Smooth muscle cell of the coronary artery (primary cell): ENCODE measurements at places on chromosomes 7 and 10. TPM values are rescaled to one million over a fixed set of nuclear protein-coding genes. Genes with fewer than 3 reads are reported as not detected.

The HTR5A gene
- not detected in 2 replicates for total RNA-seq

The CAMK2B gene
- 0.23 and 0.59 TPM in 2 replicates for total RNA-seq

The FZD1 gene
- total RNA-seq, result 2.7 and 31.7 TPM in 2 replicates

The C10orf90 gene
- total RNA-seq, result 0.23 TPM in 1 of 2 replicates, not detected in the other

The TFR2 gene
- total RNA-seq, result under 0.01 and 0.08 TPM in 2 replicates

The IL6 gene
- 32.2 and 60.7 TPM in 2 replicates for total RNA-seq

The DCLRE1C gene
- 5.0 and 19.0 TPM in 2 replicates for total RNA-seq

The LEP gene
- 0.94 TPM in 1 of 2 replicates, not detected in the other for total RNA-seq

The GPR26 gene
- not detected in 2 replicates for total RNA-seq

The PTPN20 gene
- total RNA-seq, result 0.47 and 2.8 TPM in 2 replicates

The SMIM30 gene
- total RNA-seq, result 26.3 and 48.0 TPM in 2 replicates

The GIMAP4 gene
- total RNA-seq, result 0.35 TPM in 1 of 2 replicates, not detected in the other

The ACTR3C gene
- total RNA-seq, result 0.12 and 0.15 TPM in 2 replicates

The DOCK4 gene
- 8.4 and 15.0 TPM in 2 replicates for total RNA-seq

The INSYN2A gene
- 0.15 and 0.23 TPM in 2 replicates for total RNA-seq

The LIPN gene
- not detected in 2 replicates for total RNA-seq

The SEMA4G gene
- total RNA-seq, result 0.47 and 0.53 TPM in 2 replicates

The CPA2 gene
- 0.08 TPM in 1 of 2 replicates, not detected in the other for total RNA-seq

The ADAM12 gene
- 20.8 and 56.4 TPM in 2 replicates for total RNA-seq

The RTKN2 gene
- 0.23 and 6.8 TPM in 2 replicates for total RNA-seq

The AFAP1L2 gene
- total RNA-seq, result 0.08 and 0.47 TPM in 2 replicates

The MRM2 gene
- 10.1 and 14.4 TPM in 2 replicates for total RNA-seq

The CCDC126 gene
- total RNA-seq, result 6.1 and 9.4 TPM in 2 replicates

The SCD gene
- 38.5 and 220 TPM in 2 replicates for total RNA-seq

The CLDN15 gene
- total RNA-seq, result 1.6 and 3.0 TPM in 2 replicates

The OR9A2 gene
- 0.12 TPM in 1 of 2 replicates, not detected in the other for total RNA-seq
